ENCODE measurements at places on chromosomes 12 and 14. TPM values are rescaled to one million over a fixed set of nuclear protein-coding genes. Genes with fewer than 3 reads are reported as not detected.
A peak's percentile ranks its signal among the peaks of the same experiment; 100 is the strongest.

The TAS2R13 gene
- 0.23 TPM for total RNA-seq

The CLEC4C gene
- not detected for total RNA-seq

The KLHDC2 gene
- total RNA-seq = 20.6 TPM

The IL23A gene
- total RNA-seq = 20.9 TPM

The MUCL1 gene
- not detected for total RNA-seq

The SPIC gene
- not detected for total RNA-seq

The PLBD1 gene
- not detected for total RNA-seq

The KRT6A gene
- total RNA-seq = not detected

DNA sequence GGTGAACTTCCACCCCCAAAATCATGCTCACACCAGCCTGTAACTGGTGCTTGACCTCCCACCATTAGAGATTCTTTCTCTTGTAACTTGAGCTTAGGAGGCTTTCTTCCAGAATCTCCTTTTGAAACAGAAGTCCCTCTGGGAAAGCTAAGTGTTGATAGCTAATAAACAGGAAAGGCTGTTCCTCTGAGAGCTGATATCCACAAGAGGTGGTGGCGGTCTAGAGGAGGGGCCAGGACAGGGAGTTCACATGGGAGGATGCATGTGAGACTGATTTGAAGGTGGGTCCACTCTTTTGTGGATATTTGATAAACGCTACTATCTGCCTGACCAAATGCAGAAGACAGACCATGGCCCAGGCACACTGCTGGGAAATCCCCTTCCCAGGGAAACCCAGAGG lies 10.2 kb upstream of the PRMT8 start:
- no peak for DNase-seq

DNA sequence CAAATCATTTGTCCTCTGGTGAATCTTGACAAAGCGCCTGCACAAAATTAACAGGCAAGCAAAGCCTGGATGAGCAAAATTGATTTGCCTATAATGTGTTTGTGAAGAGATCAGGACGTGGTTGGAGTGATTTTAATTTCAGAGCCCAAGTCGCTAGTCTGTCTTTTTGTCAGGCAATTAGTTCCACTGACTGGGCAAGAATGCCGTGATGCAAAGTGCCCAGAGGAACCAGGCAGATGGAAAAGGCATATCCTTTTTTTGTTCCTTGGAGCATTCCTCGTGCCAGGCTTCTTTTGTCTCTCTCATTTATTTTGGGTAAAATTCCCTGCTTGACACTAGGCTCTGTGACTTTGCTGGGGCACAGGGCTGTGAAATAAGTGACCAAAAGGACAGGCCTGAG lies 65.9 kb upstream of the CCDC198 start:
- DNase-seq = no peak

DNA sequence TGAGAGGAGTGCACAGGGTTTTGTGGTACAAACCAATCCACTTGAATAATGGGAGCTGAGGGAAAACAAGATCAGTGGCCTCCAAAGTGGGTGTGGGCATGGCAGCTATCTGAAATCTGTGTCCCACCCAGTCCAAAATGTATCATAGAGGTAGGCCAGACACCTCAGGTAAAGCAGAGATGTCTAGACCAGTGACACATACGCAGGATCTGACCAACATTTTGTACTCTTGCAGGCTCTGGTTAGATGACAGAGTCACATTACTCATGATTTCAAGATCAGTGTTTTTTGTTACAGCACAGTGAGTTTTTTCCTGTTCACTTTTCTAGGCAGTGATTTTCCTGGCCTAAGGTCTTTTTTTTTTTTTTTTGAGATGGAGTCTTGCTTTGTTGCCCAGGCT lies 211.8 kb downstream of the PCNX1 start:
- DNase-seq = no peak

DNA sequence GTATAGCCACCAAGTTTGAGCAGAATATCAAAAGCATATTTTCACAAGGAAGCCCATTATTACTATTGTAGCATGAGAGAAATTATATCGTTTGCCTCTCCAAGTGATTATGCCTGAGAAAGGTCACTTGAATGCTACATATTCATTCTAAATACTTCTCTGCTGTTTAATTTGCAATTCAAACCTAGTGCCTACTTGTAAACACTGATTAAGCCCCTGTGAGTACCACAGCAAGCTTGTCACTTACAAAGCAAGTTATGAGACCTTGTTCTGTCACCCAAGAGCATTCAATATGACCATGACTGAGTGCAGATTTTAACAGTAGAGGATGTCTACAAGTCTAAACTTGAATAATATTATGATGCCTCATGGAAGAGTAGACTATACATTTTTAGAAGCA lies 124.7 kb upstream of the SSTR1 start:
- DNase-seq = no peak

DNA sequence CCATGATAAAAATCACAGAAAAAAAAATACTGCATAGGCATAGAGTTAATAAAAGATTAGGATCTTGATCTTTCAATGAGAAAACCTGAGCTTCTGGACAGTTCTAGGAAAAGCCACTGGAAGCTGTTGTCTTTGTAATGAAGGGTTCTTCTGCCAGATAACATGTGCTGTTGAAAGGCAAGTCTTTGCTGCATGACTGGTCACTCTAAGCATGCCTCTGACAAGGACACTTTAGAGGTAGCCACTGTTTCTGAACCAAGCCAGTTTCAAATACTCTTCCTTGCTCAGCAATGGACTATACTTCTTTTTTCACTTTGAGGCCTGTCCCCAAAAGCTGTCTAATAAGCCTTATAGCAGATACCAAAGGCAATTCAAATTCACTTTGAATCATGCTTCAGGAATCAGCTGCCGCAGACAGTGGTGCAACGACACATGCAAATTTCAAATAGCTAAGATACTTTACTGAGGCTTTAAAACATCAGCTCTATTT lies 70.2 kb downstream of the BTG1 start:
- no peak for DNase-seq

DNA sequence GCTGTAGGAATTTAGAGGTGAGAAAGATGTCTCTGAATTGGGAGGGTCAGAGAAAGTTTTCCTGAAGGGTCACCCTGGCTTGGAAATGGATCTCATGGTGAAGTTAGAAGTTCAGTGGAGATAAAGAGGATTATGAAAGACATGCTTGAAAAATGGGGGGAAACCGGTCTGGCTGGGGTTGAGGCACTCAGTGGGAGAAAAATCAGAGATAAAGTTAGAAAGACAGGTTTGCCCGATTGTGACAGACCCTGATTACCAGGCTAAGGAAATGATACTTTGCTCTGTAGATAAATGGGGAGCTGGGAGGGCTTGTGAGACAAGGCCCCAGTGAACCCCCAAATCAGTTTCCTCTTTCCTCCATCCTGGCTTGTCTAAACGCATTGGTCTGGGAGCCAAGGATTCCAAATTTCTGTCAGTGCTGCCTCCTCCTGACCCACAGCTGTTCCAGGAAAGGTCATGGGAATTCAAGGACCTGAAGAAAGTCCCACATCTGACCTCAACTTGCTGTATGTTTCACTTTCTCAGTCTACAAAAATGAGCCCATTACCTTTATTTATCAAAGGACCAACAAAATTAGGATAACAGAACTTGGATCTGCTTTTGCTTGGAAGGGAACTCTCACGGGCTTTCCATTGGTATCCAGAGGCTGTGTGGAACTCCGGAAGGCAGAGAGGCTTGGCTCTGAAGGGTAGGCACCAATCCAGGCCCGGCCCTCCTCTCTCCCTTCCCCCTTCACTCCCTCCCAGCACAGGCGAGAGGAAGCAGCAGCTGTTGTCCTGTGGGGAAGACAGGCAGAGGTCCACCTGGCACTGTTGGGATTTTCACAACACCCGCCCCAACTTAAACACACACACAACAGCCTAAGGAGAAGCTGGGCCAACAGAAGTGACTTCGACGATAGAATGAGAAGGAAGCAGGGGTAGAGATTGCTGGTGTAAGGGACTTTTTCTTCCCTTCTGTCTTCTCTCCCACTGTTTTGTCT lies 3.4 kb upstream of the RNASE7 start:
- no peak for DNase-seq

- DNase-seq = no peak
These were observed 85.7 kb downstream of the ITPK1 start for GRCh38 chr14:93029911-93030508.

DNA sequence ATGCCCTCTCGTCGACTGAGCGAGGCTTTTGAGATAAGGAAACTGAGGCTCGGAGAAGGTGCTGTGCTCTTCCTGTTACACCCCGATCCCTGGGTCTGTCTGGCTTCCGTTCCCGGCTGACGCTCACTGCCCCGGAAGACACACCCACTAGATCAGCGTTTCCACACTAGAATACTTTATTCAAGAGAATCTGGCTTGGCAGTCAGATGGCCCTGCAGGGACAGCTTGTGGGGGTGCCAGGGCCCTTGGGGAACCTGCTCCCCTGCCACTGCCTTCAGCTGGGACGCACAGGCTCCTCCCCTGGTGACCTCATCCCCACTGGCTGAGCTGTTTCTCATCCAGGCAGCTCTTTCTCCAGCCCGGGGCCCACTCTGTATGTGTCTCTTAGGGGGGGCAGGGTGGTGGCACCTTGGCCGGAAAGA lies 13.7 kb downstream of the PGF start:
- DNase-seq = peak; percentile 62

- no peak for DNase-seq
These were observed 100.2 kb downstream of the DICER1 start for GRCh38 chr14:95057147-95057546.

GRCh38 chr12:115267464-115267863 lies 583.5 kb upstream of the TBX3 start:
- no peak for DNase-seq

GRCh38 chr12:105485921-105486320 lies 155.4 kb downstream of the C12orf75 start:
- no peak for DNase-seq

DNA sequence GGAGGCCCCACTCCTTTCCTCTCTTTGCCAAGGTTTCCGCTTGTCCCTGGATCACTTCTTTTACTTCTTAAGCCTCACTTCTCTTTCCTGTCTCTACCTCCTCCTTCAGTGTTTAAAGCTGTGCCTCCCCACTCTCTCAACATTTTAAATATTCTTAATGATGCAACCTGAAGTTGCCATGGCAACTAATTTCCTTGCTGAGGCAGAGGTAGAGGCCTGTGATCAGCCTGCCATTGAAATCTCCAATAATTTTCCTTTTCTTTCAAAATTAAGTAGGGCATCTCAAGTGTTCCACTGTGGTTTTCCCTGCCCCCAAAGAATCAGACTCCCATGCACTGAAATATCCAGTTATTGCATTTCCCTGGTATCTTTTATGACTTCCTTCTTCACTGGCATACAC lies 108.6 kb upstream of the VRK1 start:
- DNase-seq = no peak

GRCh38 chr14:68705741-68706283 lies 87.1 kb downstream of the ZFP36L1 start:
- DNase-seq = no peak

DNA sequence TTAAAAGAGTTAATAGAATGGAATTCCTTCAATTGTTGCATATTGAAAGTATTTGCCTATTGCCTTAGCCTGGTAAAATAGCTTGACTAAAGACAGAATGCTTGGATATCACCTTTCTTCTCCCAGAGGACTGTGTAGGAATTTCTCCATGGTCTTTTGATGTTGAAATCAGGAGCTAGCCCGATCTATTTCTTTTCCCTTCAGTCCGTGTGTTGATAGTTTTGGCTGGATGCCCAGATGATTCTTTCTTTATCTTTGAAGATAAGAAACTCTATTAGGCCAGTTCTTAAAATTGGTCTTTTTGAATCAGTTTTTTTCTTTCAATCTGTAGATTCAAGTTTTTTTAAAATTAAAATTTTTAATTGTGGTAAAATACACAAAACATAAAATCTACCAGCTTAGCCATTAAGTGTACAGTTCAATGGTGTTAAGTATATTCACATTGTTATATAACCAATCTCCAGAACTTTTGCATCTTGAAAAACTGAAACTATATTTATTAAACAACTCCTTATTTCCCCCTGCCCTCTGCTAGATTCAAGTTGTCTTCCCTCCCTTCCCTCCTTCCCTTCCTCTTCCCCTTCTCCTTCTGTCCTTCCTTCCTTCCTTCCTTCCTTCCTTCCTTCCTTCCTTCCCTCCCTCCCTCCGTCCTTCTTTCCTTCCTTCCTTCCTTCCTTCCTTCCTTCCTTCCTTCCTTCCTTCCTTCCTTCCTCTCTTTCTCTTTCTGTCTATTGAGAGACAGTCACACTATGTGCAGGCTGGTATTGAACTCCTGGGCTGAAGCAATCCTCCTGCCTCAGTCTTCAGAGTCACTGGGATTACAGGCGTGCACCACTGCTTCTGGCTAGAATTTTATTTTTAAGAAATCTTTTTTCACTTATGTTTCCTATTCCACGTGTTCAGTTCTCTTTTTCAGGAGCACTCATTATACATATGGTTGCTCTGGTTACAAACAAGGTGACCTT lies 10.1 kb downstream of the LACRT start:
- no peak for DNase-seq

DNA sequence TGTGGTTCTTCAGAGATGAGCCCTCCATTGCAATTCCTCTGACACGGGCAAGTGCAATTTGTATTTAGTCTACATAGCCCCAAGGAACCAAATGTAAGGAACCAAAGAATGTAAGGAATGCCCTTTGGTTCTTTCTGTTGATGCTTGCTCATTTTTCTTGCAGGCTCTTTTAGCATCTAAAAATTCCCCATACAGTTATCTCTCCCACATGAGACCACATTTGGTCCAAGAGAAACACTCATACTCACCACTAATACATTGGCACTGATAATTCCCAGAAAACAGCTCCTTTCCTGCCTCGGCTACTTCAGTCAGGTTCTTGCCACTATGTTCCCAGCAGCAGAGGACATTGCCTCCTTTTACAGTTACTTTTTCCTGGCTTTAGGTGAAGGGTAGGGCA lies 332.6 kb downstream of the AEBP2 start:
- DNase-seq = no peak

DNA sequence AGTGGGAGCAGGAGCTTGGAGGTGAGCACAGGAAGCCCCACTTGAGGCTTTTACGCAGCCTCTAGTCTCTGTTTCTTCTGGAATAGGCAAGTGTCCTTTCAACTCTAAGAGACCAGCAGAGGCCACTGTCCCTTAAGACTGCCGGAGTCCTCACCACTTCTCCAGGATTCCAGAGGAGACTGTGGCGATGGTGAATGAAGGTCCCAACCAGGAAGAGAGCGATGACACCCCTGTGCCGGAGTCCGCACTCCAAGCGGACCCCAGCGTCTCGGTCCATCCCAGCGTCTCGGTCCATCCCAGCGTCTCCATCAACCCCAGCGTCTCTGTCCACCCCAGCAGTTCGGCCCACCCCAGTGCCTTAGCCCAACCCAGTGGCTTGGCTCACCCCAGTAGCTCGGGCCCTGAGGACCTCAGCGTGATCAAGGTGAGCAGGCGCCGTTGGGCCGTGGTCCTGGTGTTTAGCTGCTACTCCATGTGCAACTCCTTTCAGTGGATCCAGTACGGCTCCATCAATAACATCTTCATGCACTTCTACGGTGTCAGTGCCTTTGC lies 442 bp downstream of the FLVCR2 start:
- DNase-seq = no peak

- no peak for DNase-seq
These were observed 80.8 kb upstream of the ACTN1 start for GRCh38 chr14:69059658-69060623.

- no peak for DNase-seq
These were observed 600 bp downstream of the SYT10 start for GRCh38 chr12:33438851-33439586.

DNA sequence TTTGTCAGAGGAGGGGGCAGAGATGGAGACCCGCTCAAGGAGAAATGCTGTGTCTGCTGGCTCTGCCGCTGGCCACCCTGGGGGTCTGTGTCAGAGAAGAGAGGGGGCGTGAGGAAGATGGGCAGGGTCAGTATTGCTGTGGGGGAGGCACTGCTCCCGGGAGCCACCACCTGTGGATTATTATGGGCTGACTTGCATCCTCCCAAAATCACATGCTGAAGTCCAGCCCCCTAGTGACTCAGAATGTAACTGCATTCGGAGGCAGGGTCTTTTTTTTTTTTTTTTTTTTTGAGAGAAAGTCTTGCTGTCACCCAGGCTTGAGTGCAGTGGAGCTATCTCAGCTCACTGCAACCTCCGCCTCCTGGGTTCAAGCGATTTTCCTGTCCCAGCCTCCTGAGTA lies 12.3 kb downstream of the ABCD4 start:
- no peak for DNase-seq

All from activated naive CD4-positive, alpha-beta T cell treated with anti-CD3 and anti-CD28 coated beads, Interleukin-2, amount 50 U/mL, for 72 hours (primary cell).